Activated naive CD4-positive, alpha-beta T cell treated with anti-CD3 and anti-CD28 coated beads, Interleukin-2, amount 10 ng/mL, durations not matched to agents 7 days and 5 days (primary cell): ENCODE measurements at places on chromosomes 16 and 17.
A peak's percentile ranks its signal among the peaks of the same experiment; 100 is the strongest.

- no peak for DNase-seq
These were observed 55.2 kb downstream of the RAI1 start for GRCh38 chr17:17736205-17737183.

DNA sequence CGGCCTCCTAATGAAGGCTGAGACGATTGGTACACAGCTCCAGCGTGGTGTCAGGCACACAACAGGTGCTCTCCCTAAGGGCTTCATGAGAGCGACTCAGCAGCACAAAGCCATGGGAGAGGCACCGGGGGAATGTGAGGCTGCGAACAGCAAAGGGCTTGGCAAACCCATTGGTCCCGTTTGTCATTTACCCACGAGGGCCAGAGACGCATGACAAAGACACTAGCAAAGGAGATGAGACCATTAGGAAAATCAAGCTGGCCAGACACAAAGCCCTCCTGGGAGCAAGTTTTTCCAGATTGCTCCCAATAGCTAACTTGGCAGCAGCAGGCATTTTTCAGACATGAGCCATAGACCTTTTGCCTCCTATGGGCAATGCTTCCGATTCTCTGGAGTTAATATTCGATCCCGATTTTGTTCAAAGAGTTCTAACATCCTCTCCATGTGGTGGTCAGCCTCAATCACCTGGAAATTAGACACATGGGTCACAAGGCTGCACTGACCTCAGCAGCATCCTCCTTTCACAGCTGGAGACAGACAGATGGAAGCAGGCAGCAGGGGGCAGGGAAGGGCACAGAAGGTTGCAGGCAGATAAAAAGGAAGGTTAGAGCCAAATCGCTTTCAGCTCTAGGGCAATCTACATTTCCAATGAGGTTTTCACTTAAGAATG is 38.2 kb downstream of the TK2 start:
- DNase-seq, result peak; percentile 49

- DNase-seq, result no peak
These were observed 16.1 kb downstream of the HIC1 start for GRCh38 chr17:2071024-2071385.

- no peak for DNase-seq
These were observed 20.7 kb upstream of the C16orf78 start for GRCh38 chr16:49352892-49353291.

GRCh38 chr16:84751241-84751640 is 51.4 kb downstream of the USP10 start:
- no peak for DNase-seq

- no peak for DNase-seq
These were observed 24.0 kb upstream of the SLFN5 start for GRCh38 chr17:35218915-35219314.

- no peak for DNase-seq
These were observed 14.3 kb downstream of the NME2 start for GRCh38 chr17:51180486-51180885.

GRCh38 chr16:73697336-73697735 is 599.3 kb upstream of the PSMD7 start:
- no peak for DNase-seq

DNA sequence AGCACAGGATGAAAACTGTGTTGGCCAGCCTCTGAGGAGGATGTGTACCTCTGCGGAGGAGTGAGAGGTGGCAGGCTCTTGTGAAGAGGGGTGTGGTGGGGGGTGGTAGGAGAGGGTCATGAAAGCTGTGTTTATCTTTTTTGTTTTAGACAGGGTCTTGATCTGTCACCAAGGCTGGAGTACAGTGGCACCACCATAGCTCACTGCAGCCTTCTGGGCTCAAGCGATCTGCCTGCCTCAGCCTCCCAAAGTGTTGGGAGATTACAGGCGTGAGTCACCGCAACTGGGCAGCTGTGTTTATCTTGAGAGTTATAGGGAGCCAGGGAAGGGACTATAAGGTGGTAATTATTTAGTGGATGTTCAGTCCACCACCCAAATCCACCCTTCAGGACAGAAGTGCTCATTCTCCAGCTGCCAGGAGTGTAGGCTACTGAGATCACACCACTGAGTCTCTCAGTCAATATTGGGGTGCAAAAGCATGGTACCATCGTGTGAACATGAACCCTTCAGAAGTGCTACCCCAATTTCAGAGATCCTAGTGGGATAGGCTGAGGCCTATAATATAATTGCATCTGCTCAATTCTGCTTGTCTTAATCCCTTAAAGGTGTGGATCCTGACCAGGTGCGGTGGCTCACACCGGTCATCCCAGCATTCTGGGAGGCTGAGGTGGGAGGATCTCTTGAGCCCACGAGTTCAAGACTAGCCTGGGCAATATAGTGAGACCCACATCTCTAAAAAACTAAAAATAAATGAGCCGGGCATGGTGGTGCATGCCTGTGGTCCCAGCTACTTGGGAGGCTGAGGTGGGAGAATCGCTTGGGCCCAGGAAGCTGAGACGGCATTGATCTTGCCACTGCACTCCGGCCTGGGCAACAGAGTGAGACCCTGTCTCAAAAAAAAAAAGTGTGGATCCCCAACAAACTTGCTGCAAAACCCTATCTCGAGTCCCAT is 788 bp upstream of the EXOC3L1 start:
- DNase-seq, result no peak
